ENCODE measurements at places on chromosomes 12 and 14. TPM values are rescaled to one million over a fixed set of nuclear protein-coding genes. Genes with fewer than 3 reads are reported as not detected.
A peak's percentile ranks its signal among the peaks of the same experiment; 100 is the strongest.

GRCh38 chr12:17278946-17279345, 673.0 kb upstream of the LMO3 start:
- DNase-seq: no peak

GRCh38 chr12:76940671-76941445, 62.0 kb upstream of the CSRP2 start:
- DNase-seq: no peak

DNA sequence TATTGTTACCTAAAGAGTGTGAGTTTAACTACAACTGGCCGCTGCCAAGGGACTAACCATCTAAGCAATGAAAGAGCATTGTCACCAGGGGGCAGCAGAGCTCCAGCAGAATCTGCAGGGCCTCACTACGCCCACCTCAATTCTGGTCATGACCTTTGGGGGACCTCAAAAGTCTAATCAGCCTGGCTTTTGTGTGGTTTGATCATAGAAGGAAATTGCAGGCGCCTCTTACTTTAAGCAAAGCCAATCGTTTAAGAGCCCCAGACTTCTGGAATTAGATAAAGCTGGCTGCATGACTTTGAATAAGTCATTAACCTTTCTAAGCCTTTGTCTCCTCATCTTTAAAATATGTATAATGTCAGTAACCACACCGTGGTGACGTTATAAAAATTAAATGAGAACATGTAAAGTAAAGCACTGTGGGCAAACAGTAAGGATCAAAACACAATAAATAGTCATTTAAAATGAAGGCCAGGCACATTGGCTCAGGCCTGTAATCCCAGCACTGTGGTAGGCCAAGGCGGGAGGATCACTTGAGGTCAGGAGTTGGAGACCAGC, 58.6 kb downstream of the TBX3 start:
- peak; percentile 62 for DNase-seq

The MLH3 gene
- total RNA-seq: 44.2 TPM

GRCh38 chr12:9751204-9752144, 9.2 kb downstream of the CD69 start:
- DNase-seq: no peak

DNA sequence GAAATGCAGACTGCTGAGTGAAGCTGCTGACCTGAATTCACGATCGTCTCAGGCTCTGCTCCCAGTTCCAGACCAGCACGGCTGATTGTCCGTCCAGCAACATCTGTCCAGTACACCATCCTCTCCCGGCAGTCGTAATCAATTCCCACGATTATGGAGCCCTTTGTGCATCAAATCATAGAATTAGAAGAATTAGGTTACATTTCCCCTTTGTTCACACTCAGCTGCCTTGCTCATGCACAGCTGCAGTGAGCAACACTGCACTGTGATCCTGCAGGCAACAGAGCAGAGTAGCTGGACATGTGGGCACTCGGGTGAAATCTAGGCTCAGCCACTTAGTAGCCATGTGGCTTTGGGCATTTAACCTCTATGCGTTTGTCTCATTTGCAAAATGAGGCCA, 22.2 kb downstream of the RTRAF start:
- no peak for DNase-seq

The DHRS2 gene
- 1,842 TPM for total RNA-seq

GRCh38 chr14:94659256-94659655, 47.1 kb downstream of the SERPINA3 start:
- no peak for DNase-seq

The FOXA1 gene
- 126 TPM for total RNA-seq

DNA sequence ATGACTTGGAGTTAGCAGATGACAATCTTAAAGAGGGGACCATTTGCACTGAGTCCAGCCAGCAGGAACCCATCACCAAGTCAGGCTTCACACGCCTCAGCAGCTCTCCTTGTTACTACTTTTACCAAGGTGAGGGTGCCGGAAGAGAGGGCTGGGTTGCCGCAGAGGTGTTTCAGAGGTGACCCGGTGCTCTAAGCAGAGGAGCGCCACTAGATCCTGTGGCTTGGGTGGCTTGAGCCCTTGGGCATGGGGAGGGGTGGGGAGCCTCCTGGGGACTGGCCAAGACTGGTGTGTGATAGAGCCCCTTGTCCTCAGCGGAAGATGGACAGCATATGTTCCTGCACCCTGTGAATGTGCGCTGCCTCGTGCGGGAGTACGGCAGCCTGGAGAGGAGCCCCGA, 17.7 kb downstream of the POP5 start:
- DNase-seq: no peak

The KRT2 gene
- not detected for total RNA-seq

DNA sequence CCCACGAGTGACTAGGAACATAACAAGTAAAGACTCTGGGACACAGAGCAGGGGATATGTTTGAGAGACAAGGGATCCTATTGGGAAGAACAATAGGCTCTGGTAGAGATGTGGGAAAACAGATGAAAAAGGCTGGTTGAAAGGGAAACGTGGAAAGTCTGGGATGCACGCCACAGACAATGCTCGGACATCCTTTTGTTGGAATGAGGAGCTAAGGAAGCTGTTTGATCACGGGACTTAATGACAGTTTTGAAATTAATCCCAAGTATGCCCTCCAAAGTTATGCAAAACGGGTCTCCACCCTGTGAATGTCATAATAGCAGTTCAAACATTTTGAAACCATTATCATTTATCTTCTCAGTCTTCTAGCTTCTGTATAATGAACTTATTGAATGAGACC, 31.7 kb upstream of the ANO2 start:
- no peak for DNase-seq

GRCh38 chr14:99511421-99512109, 30.4 kb downstream of the CCNK start:
- peak; percentile 42 for DNase-seq

DNA sequence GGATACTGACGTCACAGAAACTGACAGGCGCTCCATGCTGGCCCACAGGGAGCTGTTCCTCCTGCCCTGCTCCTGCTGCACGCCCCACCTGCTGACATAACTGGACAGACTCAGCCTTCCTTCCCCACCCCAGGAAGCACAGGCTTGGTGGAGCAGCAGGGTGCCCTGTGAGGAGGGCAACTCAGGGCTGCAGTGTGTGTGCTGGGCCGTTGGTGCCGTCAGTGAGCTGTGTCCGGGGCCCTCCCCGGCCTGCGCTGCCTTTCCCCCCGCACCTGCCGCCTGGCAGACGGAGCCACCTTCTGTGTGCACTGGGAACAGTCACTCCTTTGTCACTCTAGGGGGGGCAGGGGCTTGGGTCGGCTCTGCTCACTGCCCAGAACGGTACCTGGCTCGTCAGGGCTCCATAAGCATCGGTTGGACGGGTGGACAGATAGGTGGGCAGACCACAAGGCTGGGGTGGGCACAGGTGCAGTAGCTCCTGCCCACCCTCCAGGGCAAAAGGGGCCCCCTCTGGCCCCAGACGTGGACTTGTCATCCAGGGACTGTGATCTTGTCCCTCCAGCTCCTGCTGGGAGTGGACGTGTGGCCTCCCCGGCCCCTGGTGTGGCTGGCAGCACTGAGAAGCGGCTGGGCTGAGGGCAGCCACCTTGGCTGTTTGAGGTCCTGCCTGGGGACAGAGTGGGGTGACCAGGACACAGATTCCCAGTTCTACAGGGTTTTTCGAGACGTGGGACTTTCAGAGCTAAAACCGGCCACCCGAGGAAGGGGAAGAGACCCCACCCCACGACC, 32.8 kb downstream of the FBRSL1 start:
- DNase-seq: no peak

The CIROP gene
- total RNA-seq: not detected

DNA sequence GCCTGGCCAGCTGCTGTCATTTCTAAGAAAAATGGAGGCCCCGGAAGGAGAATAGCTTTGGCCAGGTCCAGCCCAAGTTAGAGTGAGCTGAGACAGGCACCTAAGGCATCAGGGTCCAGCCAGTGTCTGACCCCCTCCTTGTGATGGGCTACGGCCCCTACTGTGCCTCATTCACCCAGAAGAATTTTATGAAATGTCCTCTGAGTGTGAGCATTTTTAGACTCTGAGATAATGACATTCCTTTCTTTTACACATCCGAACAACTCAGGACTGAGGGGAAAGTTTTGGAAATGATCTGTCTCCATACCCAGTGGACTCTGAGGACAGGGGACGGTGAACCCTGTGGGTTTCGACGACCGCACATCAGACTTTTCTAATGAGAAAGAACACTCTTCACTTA, 50.4 kb downstream of the SLC24A4 start:
- DNase-seq: no peak

- DNase-seq: no peak
Measured at GRCh38 chr12:79200176-79200575, 335.6 kb downstream of the SYT1 start.

- DNase-seq: no peak
Measured at GRCh38 chr12:121748571-121749265, 36.2 kb downstream of the TMEM120B start.

The SERPINA1 gene
- total RNA-seq: 13.8 TPM

DNA sequence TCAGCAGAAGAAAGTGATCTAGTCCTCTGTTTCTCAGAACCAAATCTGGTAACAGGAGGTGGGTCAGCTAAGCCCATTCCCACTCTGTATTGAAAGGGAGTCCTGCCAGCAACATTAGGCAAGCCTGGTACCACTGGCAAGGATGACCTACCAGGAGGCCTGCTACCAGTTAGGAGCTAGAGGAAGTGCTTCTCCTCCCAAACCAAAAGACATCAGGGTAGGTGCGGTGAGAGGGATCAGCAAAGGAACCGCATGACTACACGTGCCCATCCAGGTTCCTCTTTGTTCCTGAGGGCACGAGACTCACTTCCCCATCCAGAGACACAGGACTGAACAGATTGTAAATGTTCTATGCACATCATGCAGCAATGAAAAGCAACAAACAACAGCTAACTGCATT, 2.8 kb downstream of the KLRC4 start:
- DNase-seq: no peak

DNA sequence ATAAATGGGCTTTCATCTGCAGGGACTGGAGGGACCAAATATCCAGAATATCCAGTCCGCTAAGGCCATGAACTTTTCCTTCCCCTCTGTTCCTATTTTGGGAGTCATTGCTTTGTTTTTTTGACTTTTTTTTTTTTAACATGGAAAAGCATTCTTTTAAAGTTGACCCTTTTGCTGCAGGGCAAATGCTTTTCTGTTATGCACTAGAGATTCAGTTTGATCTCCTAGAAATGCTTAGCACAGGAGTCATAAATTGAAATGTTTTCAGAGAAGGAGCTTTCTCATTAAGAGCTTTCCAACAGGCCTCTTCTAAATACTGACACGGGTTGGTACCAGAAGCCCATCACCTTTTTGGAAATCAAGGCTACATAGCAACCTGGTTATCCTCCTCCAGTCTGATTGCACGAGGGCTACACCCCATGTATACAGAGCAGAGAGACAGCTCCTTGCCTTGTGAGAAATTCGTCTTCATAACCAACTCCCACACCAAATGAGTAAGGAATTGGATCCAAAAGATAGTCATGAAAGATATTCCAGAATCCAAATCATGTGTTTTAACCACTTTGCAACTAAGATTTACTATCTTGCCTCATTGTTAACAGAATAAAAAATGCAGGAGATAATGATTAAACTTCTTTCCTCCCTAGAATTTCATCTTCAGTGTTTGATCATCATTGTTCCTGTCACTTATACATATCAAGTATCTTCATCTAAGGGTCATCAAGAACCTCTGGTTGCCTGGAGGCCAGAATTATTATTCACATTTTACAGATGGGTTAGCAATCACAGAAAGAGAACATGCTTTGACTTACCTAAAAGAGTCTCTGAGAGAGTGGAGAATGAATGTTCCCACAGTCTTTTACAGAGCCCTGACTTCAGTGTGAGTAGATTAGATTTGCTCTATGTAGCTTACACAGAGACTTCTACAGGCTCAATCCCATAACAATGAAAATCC, 389.4 kb downstream of the ZFP36L1 start:
- DNase-seq: no peak

GRCh38 chr12:48857278-48857994, 5.5 kb upstream of the DDX23 start:
- no peak for DNase-seq

DNA sequence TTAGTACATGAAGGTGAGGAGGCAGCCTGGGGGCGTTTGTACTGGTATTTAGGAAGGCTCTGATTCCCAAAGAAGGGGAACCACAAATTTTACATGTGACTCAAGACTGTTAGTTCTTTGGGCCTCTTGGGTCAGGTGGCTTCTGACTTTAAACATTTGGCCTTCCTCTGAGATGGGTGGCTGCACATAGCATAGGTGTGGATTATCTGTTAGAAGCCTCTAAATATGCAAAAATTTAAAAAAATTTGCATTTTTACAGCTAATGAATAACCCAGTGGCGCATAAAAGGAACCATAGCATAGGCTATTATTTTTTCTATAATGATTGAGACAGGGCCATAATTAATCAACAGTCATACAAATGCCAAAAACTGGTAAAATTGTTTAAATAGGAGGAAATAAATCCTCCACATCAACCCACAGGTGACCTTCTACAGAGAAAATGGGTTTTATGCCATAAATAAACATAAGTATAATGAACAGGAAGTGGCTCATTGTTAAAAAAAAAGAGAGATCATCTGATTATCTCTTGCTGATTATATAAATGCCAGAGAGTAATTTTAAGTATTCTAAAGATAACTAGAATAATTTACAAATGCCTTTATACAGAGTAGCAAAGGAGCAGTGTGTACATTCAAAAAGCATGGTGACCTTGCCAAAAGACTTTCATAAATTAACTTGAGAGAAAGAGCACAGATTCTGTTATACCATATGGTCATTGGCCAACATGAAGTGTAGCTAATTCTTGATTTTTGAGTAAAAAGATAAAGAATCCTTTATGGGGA, 284.2 kb upstream of the ATP2B1 start:
- no peak for DNase-seq

DNA sequence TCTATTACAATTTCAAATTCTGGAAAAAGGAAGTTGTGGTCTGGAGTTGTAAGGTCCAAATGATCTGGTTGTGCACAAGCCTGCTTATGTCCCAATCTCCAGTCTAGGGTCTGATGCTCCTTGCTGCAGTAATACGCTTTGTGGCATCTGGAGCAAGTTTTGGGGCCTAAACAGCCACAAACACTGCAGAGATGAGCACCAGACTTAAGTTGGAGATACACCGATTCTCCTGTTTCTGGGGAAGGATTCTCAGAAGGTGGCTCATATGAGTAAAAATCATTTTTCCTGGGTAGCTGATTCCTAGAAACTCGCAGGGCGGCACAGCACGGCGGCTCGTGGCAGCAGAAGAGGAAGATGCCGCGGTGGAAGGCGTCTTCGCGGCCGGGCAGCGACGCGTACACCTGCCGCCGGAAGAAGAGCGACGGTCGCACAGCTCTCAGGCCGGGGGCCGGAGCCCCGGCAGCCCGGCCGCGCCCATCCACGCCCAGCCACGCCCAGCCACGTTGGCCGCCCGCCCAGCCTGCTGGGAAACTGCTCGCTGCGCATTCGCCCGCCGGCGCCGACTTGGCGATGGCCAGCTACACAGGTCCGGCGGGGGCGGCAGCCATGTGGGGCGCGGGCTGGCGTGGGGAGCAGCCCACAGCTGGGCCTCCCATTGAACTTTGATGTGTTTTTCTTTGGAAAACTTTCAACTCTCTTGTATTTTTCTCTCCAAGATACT, 129.0 kb downstream of the ASCL4 start:
- DNase-seq: peak; percentile 78

DNA sequence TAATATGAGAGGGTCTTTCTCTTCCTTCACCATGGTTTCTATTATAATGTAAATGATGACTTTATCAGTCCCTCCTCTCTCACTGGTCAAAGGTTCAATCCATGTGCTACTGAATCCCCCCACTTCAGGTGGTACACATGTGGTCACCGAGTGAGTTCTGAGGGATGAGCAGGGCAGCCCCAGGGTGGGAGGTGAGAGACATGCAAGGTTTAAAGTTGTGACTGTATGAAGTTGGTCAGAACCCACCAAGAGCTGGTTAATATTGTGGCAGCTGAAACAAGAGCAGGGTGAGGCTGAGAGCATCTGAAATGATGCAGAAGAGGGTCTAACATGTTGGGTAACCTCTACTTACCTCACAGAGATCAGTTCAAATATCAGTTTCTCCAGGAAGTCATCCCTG, 444.7 kb upstream of the FBXO33 start:
- no peak for DNase-seq
